HCT116 (cell line): ENCODE measurements at places on chromosomes 2 and 18. TPM values are rescaled to one million over a fixed set of nuclear protein-coding genes. Genes with fewer than 3 reads are reported as not detected.

- H3K4me3 ChIP-seq, result no peak overlapping the region
- no peaks in the 10 kb centered on the region for H3K36me3 ChIP-seq
- no peak overlapping the region for H3K27ac ChIP-seq
- H3K27me3 ChIP-seq, result no peaks in the 10 kb centered on the region
Measured at GRCh38 chr2:232142049-232142448, 180.5 kb downstream of the DIS3L2 start.

- no peaks in the 10 kb centered on the region for H3K27me3 ChIP-seq
- H3K27ac ChIP-seq, result no peak overlapping the region
- no peak for DNase-seq
- H3K4me1 ChIP-seq, result peaks cover 28% of the 10 kb centered on the region
- H3K4me3 ChIP-seq, result no peak overlapping the region
- H3K36me3 ChIP-seq, result no peaks in the 10 kb centered on the region
Measured at GRCh38 chr2:38945911-38946310, 56.2 kb downstream of the ARHGEF33 start.

- DNase-seq, result no peak
- no peaks in the 10 kb centered on the region for H3K36me3 ChIP-seq
- no peaks in the 10 kb centered on the region for H3K27me3 ChIP-seq
Measured at GRCh38 chr2:108565778-108566375, 31.6 kb downstream of the LIMS1 start.

- no peaks in the 10 kb centered on the region for H3K27me3 ChIP-seq
- DNase-seq, result no peak
- H3K27ac ChIP-seq, result no peak overlapping the region
- H3K36me3 ChIP-seq, result no peaks in the 10 kb centered on the region
Measured at GRCh38 chr18:47915930-47916329, 14.5 kb downstream of the SMAD2 start.

DNA sequence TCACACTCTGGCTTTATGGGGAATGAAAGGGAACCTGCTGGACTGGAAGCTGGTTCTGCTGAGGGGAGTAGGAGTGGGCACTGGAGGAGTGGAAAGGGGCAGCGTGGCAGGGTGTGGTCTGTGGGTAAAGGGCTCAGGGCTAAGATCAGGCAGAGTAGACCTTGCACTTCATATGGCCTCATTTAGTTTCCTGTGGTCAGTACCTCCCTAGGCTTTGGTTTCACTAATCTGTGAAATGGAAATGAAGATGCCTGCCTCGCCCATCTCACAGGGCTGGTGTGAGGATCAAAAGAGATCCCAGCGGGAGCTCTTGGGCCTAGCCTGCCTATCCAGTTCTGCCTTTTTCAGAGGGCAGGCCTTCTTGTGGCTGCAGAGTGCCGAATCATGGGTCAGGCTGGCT is 208.7 kb downstream of the LOXHD1 start:
- DNase-seq, result no peak
- H3K36me3 ChIP-seq, result no peaks in the 10 kb centered on the region
- H3K4me1 ChIP-seq, result peaks cover 17% of the 10 kb centered on the region

GRCh38 chr2:240795454-240795853 is 24.6 kb downstream of the KIF1A start:
- H3K4me3 ChIP-seq, result no peak overlapping the region
- H3K36me3 ChIP-seq, result no peaks in the 10 kb centered on the region
- H3K4me1 ChIP-seq, result no peaks in the 10 kb centered on the region
- no peak for DNase-seq
- H3K27me3 ChIP-seq, result peaks cover 4% of the 10 kb centered on the region; the same call in 1 of the 2 replicates
- no peak overlapping the region for H3K27ac ChIP-seq

- H3K4me3 ChIP-seq, result no peak overlapping the region
- no peak overlapping the region for H3K27ac ChIP-seq
- peaks cover 28% of the 10 kb centered on the region for H3K27me3 ChIP-seq
- H3K36me3 ChIP-seq, result no peaks in the 10 kb centered on the region
- no peak for DNase-seq
Measured at GRCh38 chr2:105570757-105571156, 171.9 kb upstream of the FHL2 start.

DNA sequence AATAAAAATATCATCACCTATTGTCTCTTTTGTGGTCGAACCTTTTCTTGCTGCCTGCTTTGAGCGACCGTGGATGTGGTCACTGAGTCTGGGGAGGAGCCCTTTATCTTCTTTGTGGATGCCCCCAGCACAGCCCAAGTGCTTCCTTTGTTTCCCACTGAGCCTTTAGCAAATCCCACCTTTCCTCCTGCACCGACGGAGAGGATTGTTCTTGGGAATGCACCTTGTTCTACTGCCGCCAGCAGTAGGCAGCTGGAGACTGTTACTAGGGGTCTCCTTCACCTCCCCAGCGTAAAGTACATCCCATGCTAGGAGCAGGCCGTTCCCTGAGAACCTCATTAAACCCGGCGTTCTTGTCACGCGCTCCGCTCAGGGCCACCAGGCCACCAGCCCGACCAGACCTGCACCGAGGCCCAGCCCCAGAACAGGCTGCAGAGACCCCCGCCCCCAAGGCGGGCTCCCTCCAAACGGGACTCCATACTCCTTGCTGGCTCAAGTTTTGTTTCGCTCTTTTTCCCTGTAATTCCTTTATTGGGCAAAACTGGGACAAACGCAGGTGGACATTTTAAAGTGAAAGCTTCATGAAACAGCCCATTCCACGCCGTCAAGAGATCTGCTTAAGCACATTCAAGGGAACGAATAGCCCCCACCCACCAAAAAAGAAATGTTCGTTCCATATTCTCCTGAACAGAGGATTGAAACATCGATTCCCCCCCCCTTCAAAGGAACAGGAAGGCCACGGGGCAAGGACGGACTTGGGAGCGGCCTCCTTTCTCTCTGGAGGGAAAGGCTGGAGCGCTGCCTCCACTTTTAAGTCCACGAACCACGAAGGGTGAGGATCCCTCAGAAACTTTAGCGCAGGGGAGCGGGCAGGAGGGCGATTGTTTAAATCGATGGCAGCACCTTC is 1.1 kb upstream of the MAT2A start:
- H3K27ac ChIP-seq, result peak overlapping the region; percentile 99
- H3K36me3 ChIP-seq, result peaks cover 32% of the 10 kb centered on the region
- DNase-seq, result no peak
- peak overlapping the region; percentile 84 for H3K4me3 ChIP-seq
- no peaks in the 10 kb centered on the region for H3K27me3 ChIP-seq

Gene ADNP2
- 45.4 TPM for total RNA-seq
